ENCODE measurements at places on chromosomes 5 and 9.

GRCh38 chr5:111582993-111583601 is 70.8 kb upstream of the STARD4 start:
- no peak for DNase-seq

- DNase-seq = no peak
Measured at GRCh38 chr9:23829580-23830475, 3.8 kb upstream of the ELAVL2 start.

DNA sequence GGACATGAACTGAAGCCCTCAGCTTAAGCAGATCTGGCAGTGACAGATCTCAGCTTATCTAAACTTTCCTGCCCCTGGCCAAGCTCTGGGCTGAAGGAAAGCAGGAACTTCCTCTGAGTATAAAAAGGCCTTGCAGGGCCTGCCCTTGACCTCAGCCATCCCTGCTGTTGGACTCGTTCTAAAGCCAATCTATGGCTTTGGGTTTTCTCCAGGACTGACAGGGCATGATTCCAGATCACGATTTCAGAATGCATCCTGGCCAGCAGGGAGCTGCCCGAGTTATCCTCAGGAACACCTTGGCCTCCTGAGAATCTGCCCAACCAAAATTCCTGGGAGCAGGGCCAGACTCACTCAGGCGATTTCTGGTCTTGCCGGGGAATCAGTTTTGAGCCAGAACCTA is 502.7 kb downstream of the TLE4 start:
- DNase-seq = no peak

DNA sequence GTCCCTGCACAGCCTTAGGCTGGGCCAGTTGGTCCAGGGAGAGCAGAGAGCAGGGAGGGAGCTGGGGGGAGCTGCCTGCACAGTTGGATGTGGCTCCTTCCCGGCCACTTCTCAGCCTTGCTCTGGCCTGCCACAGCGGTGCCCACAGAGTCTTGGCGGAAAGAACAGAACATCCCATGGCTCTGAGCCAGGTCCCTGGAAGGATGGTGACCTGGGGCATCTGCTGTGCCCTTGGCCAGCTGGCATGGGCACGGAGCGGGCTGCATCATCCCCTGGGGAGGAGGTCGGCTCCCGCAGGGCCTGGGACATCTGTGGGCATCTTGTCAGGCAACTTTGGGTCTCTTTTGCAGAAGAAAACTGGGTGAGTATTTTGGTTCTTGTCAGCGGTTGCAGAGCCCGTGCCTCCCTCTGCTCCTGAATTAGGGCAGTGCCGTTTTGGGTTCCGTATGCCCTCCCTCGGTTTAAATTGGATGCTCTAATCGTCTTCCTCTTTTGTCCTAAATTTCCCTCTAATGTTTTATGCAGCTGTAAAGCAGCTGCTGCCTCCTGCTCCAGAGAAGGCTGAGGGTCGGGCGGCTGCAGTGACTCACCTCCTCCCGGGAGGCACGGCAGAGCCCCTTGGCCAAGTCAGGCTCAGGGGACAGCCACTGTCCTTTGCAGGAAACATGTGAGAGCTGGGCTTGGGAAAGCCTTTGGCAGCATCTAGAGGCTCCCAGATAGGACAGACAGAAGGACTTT is 10.5 kb upstream of the NACC2 start:
- no peak for DNase-seq

GRCh38 chr9:111805830-111806241 is 11.1 kb upstream of the SHOC1 start:
- DNase-seq = no peak

DNA sequence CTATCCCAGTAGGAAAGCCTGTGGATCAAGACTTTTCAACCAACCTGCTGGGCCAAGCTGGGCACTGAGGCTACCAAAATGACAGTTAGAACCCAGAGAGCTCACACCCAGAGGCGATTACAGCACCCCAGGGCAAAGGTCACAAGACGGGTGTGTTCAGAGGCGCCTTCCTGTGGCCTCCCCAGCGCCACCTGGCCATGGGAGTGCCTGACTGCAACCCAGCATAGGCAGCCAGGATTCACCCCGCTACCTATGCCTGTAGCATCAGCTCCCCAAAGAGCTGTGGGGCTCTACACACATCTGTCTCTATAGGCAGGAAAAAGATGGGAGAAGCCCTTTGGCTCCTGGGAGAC is 33.5 kb downstream of the PDGFRB start:
- no peak for DNase-seq
